ENCODE measurements at places on chromosomes 13 and 19.

- H3K36me3 ChIP-seq = peaks cover 90% of the 10 kb centered on the region
- no peaks in the 10 kb centered on the region for H3K4me1 ChIP-seq
- H3K27ac ChIP-seq = no peak overlapping the region
- H3K4me3 ChIP-seq = no peak overlapping the region
Measured at GRCh38 chr19:19341026-19341425, 20.4 kb downstream of the MAU2 start.

DNA sequence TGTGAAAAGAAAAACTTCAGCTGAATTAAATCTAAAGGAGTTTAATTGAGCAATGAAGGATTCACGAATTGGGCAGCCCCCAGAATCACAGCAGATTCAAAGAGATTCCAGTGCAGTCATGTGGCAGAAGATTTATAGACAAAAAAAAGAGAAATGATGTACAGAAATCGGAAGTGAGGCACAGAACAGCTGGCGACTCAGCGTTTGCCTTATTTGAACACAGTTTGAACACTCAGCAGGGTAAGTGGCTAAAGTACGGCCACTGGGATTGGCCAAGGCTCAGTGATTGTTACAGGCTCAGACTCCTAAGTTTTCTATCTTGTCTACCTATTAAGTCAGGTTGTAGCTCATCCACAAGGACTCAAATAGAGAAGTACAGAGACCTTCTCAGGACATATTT is 11.6 kb upstream of the CFAP97D2 start:
- no peak overlapping the region for H3K27ac ChIP-seq
- H3K27me3 ChIP-seq = no peaks in the 10 kb centered on the region
- no peak for DNase-seq

DNA sequence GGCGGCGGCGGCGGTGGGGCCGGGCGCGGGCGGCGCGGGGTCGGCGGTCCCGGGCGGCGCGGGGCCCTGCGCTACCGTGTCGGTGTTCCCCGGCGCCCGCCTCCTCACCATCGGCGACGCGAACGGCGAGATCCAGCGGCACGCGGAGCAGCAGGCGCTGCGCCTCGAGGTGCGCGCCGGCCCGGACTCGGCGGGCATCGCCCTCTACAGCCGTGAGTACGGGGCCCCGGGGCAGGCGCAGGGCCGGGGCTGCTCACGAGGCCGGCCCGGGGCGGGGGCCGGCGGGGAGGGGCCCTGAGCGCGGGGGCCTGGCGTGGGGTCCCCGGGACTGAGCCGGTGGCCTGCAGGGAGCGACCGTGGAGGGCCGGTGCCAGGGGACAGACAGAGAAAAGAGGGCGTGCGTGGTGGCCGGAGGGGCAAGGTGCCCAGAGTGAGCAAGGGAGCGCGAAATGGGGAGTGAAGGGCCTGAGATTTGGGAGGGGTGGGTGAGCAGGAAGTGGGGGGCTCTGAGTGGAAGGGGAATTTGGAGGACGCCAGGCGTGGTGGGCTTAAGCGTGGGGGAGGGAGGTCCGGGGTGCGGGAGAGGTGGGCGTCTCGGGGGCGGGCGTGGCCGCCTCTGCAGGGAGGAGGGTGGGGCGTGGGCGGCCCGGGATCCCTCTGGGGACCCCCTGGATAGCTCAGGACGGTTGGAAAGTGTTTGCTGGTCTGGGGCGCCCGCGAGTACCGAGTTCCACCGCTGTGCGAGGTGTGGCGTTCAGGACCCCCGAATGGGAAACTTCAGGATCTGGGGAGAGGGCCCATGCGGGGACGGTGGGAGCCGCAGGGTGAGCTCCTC is 575 bp downstream of the CARM1 start:
- DNase-seq = no peak
- H3K27ac ChIP-seq = peak overlapping the region; percentile 79
- H3K27me3 ChIP-seq = no peaks in the 10 kb centered on the region
- no peaks in the 10 kb centered on the region for H3K36me3 ChIP-seq

DNA sequence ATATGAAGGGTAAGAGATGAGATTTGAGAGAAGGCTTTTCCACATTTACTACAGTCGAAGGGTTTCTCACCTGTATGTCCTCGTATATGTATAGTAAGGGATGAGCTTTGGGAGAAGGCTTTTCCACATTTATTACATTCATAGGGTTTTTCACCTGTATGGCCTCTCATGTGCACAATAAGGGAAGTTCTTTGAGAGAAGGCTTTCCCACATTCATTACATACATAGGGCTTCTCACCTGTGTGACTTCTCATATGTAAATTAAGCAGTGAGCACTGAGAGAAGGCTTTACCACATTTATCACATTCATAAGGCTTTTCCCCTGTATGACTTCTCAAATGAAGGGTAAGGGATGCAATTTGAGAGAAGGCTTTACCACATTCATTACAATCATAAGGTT is 41.8 kb downstream of the ZNF527 start:
- no peak for DNase-seq
- H3K27me3 ChIP-seq = no peaks in the 10 kb centered on the region
- no peaks in the 10 kb centered on the region for H3K4me1 ChIP-seq

All from neuronal stem cell (in vitro differentiated cells).